ENCODE measurements at places on chromosomes 6 and 20.

- no peak for DNase-seq
Observed at GRCh38 chr6:53059648-53060589, 5.3 kb upstream of the FBXO9 start.

DNA sequence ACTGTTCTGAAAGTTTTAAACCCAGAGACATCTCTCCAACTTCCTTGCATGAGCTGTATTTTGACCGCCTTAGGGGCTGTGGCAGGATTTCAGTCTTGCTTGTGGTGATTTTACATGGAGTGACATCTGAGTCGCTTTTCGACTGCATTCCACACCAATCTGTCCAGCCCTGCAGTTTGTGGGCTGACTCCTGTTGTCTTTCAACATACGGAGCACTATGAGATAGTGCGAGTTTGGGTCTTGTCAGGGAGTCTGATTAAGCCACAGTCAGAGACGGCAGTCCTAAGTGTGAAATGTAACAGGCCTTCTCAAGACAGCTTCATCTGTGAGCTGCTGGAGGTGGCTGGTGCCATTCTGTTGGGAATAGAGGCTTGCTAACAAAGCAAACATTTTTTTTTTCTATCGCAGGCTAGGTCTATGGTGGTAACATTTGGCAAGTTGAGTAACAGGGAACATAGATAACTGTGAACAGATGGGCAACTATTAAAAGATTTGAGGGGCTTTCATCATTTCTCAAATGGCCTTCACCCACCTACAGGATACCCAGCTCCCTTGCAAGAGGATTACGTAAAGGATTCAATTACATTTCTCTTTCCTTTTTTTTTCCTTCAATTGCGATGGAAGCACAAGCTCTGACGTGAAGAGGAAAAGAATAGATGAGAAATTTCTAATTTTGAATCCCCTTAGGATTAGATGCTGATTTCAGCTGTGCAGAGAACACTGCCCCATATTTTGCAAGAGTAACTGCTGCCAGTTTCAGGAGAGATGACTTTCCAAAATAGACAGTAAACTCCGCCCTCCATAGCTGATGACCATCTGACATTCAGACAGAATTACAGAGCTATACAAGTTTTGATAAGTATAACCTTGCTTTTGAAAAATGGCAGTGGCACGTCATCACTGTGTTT lies 25.1 kb downstream of the CAP2 start:
- no peak for DNase-seq

DNA sequence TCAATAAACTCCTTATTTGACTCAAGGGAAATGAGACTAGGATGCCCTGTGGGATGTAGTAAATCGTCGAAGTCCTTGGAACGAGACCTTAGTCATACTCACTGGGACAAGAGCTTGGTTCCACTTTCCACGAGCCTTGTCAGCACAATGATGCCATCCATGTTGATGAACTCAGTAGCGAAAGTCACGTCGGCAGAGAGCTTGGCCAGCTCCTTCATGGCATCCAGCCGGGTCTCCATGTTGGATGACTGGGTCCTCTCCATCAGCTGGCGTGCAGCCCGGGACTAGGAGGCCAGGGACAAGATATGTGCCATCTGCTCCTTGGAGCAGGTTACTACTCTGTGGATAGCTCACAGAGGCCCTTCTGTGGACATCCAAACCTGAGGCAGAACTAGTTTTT lies 17.5 kb downstream of the ELMO2 start:
- DNase-seq: no peak

DNA sequence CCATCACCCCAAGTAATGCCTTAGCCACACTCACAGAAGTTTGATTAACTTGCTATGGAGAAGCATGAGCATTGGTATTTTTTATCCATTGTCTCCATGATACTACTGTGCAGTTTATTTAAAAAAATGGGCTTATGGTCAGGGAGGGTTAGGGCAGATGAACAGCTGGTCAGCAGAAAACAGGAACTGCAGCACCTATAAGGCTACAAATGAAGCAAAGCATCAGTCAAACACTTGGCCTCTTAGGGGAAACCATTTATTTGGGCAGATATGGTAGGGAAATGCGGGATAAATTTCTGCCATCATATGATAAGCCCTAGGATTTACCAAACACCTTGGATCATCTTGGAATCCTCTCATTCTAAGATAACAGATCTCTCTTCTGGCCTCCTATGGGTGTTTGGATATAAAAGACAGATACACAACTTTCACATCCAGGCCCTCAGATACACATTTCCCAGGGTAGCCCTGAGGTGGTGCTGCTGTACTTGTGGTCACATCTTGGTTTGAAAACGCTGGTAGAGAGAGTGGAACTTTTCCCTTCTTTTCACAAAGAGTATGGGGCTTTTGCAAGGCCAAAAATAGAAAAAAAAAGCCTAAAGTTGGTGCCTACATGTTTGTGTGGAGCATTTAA lies 42.8 kb upstream of the AHI1 start:
- DNase-seq: no peak

- no peak for DNase-seq
Observed at GRCh38 chr20:62415354-62416111, 8.4 kb upstream of the CABLES2 start.

- DNase-seq: no peak
Observed at GRCh38 chr6:105713474-105714118, 310.7 kb upstream of the PREP start.

DNA sequence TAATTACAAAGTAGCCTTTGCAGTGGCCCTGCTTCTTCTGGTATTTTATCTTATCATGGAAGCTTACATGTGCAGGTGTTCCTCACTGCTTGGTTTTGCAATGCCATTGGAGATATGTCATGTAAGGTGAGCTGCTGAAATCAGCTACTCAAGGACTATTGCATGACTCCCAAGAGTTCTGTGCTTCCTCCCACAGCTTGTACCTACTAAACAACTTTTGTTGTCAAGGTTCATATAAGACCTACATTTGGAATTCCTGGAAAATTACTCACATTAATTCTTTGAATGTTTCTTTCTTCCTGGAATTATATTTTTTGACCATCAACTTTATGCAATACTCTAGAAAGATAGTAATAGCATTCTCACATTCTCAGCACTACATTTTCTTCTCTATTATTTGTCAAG lies 427.5 kb upstream of the HSF2 start:
- no peak for DNase-seq

DNA sequence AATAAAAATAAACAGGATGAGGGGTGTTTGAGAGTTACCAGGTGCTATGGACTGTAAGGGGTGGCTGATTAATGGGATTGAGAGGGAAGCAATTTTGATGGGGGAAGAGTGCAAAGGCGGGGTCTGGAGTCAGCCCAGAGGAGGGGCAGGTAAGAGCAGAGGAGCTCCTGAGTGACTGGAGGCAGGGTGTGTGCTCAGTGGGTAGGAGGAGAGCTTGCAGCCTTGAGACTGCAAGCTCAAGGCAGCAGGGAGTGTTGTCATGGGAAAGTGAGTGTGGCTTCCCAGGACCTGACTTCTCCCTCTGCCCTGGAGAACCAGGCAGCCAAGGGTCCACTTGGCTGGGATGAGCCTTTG lies 54.2 kb downstream of the RAB44 start:
- DNase-seq: no peak

GRCh38 chr20:2349801-2350200 lies 30.9 kb upstream of the TGM6 start:
- DNase-seq: no peak

- peak; percentile 63 for DNase-seq
Observed at GRCh38 chr20:8389381-8390036, 257.4 kb downstream of the PLCB1 start.

DNA sequence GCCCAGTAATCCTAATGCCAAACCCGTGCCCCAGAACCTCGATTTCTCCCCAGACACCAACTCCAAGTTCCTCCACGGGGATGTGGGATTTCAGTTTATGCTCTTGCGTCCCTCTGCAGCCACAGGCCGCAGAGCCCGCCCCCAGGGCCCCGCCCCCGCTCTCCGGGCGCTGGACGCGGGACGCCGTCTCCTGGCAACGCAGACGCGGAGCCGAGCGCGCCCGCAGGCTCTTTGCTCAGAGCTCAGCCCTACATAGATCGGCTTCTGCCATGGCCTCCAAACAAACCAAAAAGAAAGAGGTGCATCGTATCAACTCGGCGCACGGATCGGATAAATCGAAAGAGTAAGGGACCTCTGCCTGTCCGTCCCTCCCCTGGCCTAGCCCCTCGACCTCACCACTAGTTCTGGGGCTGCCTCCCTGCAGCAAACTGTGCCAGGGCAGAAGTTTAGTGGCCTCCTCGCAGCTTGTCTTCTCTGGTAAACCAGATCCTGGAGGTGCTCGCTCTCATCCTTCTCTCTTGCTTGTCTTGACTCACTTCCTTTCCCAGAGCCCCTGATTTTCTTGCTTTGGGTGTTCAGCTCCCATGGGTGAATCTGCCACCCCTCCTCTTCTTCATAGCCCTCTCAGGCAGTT lies at the start of gene ADGB:
ADGB (plus strand) TSS at position 201 of the 634 bp plus-strand sequence; CDS start at position 270, 69 bp downstream.
- peak; percentile 86 for DNase-seq

DNA sequence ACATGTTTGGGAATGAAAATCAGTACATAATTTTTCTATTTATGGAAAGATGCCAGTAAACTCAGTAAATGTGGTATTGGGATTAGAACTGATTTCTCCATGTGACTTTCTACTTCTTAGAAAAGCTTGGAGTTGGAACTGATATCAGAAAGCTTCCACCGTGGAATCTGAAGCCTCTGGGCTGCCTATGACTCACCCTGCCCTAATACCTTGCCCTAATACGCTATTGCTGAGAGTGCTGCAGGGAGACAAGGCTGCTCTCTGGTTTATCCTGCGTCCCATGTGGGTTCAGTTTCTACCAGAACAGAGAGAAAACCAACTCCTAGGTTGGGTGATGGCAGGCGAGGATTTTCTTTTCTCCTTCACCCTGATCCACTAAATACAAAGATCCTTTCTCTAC lies 3.3 kb upstream of the STMND1 start:
- DNase-seq: no peak

DNA sequence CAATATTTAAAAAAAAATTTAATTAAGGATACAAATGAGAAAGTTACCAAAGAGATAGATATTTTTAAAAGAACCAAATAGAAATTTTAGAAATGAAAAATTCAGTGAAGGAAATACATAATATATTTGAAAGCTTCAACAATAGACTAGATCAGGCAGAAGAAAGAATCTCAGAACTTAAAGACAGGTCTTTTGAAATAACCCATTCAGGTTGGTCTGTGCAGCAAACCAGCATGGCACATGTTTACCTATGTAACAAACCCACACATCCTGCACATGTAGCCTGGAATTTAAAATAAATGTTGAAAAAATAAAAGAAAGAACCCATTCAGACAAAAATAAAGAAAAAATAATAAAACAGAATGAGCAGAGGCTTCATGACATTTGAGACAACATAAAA lies 221.1 kb upstream of the ID4 start:
- DNase-seq: no peak

DNA sequence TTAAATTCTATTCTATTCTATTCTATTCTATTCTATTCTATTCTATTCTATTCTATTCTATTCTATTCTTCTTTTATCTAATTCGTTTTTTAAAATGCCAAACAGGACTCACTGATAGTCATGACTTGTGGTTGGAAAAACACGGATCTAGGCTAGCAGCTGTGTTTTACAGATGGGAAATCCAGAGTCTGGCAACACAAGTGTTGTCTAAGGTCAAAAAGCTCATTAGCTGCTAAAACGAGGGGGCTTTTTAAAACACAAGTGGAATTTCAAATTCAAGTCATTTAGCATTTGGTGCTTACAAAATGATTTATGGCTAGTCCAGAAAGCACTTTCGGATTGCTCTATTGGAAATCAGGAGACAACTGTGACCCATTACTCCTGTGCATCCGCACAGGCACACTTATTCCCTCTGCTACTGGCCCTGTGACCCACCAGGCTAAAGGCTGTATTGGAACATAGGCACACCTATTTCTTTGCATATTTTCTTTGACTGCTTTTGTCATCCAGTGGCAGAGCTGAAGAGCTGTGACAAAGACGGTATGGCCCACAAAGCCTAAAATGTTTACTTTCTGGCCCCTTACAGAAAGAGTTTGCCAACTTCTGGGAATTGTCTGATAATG lies 17.8 kb upstream of the MLIP start:
- DNase-seq: no peak

DNA sequence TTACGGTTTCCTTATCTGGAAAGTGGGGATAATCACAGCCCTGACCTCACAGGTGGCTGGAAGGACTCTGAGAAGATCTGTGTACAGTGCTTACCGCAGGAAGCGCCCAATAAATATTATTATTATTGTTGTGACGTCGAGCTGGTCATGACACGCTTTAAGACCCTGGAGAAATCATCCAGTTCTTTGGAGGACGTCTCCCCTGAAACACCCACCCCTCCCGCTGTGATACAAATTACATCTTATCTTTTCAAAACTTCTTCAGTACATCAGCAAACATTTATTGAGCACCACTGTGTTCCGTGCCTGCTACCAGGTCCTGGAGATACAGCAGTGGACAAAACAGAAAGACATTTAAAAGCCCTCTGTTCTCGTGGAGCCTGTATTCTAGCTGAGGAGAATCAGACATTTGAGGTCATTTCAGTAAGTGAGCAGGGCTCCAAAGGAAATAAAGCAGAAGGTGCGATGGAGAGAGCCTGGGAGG lies 118.7 kb downstream of the CEBPB start:
- no peak for DNase-seq

DNA sequence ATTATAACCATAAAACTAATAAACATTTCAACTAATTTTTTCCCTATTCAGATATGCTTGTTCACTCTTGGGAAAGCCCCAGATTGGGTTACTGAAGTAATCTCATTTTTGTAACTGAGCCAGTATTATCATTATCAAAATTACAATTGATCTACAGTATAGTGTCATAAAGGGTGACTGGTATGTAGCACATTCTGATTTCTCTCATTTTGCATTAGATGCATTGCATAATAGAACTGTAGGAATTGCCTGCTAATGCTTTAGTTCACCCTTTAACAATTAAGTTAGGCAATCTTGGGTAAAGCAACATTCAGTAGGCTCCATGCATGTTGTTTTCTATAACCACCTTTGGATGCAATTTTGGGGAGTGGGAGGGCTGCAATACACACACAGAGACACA lies 150.8 kb upstream of the FLRT3 start:
- DNase-seq: no peak

GRCh38 chr6:157185986-157186385 lies 137.3 kb downstream of the TMEM242 start:
- no peak for DNase-seq

DNA sequence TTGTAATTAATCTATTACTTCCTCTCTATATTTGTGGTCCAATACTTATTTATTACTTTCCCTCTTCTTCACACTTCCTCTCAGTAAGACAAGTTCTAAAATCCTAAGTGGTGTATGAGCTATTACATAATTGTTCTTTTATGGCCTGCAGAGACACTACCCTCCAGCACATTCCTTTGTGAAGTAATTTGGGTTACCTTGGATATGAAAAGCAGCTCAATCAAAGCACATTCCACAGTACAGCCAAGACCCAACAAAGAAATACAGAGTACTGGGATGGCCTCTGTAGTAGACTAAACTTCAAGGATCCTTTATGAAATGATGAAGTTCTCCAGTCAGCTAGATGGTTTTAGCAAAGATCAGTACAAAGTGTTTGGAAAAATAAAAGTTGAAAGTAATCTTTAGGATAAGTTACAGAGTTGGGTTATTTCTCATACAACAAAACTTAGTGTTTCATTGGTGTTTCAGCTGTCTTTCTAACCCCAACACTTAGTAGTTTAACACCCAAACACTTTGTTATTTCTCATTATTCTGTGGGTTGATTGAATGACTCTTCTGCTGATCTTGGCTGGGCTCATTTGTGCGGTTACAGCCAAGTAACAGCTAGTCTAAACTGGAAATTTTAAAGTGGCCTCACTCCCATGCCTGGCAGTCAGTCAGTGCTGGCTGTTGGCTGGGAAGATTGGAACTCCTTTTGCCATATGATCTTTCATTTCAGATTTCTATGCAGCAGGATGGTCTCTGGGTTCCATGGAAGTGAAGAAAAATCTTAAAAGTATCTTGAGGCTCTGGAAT lies 161.5 kb upstream of the POU3F2 start:
- DNase-seq: no peak

GRCh38 chr6:130796313-130796905 lies 30.8 kb upstream of the SMLR1 start:
- no peak for DNase-seq

All from NB4 (cell line).